A549 (cell line): ENCODE measurements at places on chromosomes 5 and 9.

- no peak for DNase-seq
Measured at GRCh38 chr5:178586396-178586795, 3.8 kb downstream of the COL23A1 start.

DNA sequence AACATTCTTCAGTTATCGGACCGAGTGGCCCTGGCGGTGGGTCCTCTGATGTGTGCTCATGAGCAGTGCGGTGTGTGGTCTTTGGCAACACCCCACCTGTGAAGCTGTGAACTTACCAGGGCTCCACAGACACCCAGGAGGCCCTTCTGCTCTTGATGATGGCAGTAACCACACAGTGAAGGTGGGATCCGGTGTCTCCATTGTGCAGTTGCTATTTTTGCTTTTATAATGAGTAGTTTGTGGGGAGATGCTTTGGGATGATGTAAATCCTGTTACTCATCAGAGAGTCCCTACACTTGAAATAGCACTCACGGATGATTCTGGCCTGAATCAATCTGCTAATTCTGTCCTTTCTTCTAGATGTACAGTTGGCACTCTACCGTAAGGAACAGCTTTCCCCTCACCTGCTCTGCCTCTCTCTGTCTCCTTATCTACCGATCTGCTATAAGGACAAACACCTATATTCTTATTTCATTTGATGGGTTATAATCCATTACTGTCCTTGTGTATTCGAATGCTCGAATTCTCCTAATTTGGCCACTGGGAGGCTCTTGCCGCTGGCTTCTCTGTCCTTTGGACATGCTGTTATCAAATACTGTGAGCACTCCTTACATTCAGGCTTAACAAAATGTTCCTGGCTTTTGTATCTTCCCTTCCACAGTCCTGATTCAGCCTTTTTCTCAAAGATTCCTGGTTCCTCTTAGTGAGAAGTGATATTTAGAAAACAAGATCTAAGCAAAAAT, 20.2 kb downstream of the ATPSCKMT start:
- no peak for DNase-seq

DNA sequence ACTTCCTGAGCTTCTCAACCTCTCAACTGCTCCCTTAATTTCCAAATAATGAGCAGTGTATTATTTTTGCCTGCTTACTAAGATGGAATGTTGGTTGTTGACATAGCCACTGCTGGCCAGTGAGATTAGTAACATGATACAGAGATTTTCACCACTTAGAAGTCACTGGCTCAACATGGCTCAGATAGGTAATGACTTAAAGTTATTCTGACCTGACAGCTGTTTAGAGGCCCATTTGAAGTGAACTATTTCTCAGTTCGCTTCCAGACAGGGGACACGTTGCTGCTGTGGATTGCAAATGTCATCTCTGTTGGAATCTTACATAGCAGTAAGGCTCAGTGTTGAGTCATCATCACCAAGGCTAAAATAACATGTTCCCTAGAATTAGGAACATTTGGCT, 490.2 kb downstream of the TLE4 start:
- peak; percentile 4 for DNase-seq

GRCh38 chr5:66727630-66728029, 131.4 kb downstream of the MAST4 start:
- no peak for DNase-seq

DNA sequence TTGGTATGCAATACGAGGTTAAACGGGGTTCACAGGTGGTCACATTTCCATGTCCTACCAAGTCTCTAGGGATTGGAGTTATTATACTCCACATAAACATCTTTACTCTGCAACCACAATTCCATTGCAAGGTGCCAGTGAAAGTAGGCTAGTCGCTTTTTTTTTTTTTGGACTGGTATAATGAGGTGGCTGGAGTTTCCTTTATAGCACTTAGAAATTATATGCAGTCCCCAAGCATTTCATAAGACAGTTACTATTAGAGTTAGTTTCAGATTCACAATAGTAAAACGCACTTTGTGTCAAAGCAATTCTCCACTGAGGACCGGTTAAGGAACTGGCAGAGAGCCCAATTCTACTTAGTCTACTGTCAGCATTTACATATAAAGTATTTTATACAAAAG, 1.4 kb downstream of the MEF2C start:
- DNase-seq: no peak

- DNase-seq: no peak
Measured at GRCh38 chr5:88882276-88883038, 527 bp downstream of the MEF2C start.
